Caudate nucleus (tissue), 63 donors: ENCODE measurements at places on chromosomes 4 and X.

- DNase-seq, result no peak
Observed at GRCh38 chrX:153598541-153599191, at the start of gene CCNQ. CCNQ (minus strand) TSS chrX:153599139; CDS start chrX:153599073, 66 bp downstream.

DNA sequence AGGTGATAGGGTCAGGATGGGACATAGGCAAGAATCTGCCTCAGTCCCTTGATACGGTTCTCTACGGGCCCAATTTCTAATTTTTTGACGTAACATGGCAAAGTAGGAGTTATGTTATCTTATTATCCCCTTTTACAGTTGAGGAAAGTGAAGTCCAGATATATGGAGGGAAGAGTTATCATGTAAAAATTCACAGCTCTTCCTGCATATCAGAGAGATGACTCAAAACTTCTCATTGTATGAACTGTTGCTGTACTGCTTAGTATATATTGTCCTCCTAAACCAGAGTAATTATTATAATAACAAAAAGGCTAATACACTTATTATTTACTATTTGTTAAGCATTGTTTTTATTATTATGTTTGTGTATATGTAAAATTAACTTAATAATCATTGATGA is 260.5 kb upstream of the IGFBP7 start:
- DNase-seq, result no peak

- DNase-seq, result no peak
Observed at GRCh38 chr4:176150356-176150682, 45.1 kb downstream of the SPATA4 start.

DNA sequence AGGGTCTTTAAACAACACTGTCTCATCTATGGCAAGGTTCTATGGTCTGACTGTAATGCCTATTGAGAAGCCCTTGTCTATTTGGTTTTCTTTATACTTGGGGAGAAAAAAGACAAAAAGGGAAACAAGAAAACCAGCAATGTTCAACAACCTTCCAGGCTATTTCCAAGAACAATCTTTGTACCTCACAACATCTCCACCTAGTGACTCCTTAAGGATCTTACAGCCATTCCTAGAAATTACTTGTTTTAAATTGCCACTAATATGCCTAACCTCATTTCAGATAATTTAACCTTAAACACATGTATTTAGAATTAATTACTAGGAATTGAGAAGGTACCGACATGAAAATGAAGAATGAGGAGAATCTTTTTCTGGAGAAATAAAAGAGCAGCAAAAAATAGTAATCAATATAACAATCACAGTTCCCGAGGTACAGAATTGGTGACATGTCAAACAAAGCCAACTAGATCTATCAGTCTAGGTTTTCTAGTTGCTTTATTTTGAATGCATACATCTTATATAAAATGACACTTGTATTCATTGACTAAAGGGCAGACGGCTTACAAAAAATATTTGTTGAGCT is 1.6 kb upstream of the RBM46 start:
- no peak for DNase-seq

- DNase-seq, result no peak
Observed at GRCh38 chrX:46693149-46693548, 65.8 kb downstream of the SLC9A7 start.

- DNase-seq, result no peak
Observed at GRCh38 chr4:116215622-116216021, 869.8 kb downstream of the TRAM1L1 start.

- no peak for DNase-seq
Observed at GRCh38 chr4:48133669-48134068, 381 bp downstream of the TXK start.

- DNase-seq, result no peak
Observed at GRCh38 chr4:168265327-168265726, 53.2 kb downstream of the DDX60 start.

GRCh38 chrX:39967348-39967747 is 130.4 kb downstream of the BCOR start:
- DNase-seq, result no peak

DNA sequence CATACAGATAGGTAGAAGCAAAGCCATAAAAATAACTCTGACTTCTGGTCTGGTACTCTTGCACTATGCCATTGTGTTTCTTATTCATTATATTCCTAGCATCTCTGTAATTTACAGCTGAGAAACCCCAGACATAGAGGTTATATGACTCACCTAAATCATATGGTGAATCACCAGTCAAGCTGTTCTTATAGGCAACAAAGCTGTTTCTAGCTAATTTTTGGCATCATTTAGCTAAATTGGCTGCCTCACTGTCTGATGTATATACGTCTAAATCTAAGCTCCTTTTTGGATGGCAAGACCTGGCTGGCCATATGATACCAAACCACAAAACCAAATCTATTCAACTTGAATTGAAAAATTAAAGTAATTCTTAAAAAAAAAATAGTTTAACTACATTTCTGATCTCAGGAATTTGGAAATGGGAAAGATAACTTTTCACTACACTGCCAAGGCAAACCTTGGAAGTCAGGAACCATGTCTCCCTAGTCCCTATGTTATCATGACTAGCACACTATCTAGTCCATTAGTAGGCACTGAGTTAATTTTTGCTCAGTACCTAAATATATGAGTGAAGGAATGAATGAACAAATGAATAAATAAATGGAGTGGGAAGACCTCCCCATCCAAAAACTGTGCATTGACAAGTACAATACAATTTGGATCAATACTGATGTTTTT is 41.3 kb upstream of the STAG2 start:
- DNase-seq, result no peak

- DNase-seq, result no peak
Observed at GRCh38 chr4:102218656-102219055, 126.6 kb downstream of the SLC39A8 start.

GRCh38 chrX:2397229-2398063 is 103.3 kb downstream of the DHRSX start:
- no peak for DNase-seq

DNA sequence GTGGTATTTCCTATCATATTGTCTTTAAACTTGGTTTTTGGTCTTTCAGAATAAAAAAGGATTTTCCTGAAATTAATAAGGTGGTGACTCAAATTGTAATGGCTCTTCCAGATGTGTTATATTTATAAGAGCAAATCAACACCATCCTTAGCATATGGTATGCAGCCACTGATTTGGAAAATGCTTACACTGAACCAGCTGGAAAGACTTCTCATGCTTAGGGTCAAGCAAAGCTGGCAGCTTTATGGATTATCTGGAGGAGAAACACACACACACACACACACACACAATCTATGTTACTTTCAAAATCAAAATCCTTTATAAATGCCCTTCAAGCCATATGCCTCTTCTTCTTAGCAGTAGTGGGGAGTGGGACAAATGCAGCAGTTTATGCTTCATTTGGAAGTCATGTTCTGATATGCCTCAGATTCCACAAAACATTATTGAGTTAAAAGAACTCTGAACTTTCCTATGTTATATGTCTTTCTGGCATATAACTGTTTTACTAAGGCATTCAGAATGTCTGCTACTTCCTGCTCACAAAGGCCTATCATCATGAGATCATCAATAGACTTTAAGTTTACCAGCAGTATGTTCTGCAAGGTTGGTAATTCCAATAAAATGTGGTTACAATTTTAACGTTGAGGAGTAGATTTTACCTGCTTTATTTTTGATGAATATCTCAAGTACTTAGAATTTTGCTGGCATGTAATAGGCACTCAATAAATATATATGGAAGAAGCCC is 72.9 kb upstream of the PRDM5 start:
- DNase-seq, result no peak

DNA sequence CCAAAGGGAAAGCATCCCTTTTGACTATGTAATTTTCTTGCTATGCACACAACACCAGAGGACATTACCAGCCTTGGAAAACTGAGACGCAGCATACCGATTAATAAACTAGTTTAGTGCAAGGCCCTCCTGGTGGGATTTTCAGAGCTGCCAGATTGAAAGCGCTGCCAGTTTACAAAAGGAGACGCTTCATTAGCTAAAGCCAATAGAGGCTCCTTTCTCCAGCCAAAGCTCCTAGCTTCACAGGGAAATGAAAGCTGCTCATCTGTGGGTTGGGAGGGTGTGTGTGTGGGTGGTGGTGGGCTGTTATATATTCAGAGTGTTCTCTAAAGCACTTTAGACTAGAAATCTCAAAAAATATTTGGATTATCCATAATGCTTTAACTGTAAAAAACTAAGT is 32.4 kb downstream of the SPANXN4 start:
- no peak for DNase-seq

DNA sequence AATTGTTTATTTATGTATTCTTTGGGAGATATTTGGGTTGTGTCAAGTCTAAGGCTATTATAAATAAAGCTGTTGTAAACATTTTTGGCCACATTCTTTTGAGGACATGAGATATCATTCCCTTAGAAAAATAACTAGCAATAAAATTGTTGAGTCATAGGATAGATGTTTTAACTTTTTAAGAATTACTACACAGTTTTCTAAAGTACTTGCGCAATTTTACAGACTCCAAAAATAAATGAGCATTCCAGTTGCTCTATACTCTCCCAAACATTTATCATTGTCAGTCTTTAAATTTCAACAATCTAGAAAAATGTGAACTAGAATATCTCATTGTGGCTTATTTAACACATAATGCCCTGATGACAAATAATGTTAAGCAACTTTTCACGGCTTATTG is 189.1 kb upstream of the ADGRL3 start:
- no peak for DNase-seq

DNA sequence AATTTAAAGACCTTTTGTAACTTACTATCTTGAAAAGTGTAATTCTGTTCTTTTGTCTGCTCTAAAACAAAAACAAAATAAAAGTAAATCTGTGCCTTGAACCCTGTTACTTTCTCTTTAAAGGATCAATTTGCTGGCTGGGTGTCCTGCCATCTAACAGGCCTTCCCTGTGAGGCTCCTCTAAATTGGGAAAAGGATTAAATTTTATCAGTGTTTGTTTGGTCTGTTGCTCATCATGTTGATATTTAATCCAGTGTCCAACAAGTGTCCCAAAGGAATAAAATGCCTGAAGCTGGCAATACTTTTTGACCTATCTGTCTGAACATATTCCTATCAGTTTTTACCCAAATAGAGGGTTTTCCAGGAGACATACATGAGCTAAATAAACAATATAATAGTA is 688.7 kb downstream of the IL1RAPL1 start:
- DNase-seq, result no peak

GRCh38 chr4:74376888-74377483 is 12.0 kb downstream of the EREG start:
- DNase-seq, result no peak

DNA sequence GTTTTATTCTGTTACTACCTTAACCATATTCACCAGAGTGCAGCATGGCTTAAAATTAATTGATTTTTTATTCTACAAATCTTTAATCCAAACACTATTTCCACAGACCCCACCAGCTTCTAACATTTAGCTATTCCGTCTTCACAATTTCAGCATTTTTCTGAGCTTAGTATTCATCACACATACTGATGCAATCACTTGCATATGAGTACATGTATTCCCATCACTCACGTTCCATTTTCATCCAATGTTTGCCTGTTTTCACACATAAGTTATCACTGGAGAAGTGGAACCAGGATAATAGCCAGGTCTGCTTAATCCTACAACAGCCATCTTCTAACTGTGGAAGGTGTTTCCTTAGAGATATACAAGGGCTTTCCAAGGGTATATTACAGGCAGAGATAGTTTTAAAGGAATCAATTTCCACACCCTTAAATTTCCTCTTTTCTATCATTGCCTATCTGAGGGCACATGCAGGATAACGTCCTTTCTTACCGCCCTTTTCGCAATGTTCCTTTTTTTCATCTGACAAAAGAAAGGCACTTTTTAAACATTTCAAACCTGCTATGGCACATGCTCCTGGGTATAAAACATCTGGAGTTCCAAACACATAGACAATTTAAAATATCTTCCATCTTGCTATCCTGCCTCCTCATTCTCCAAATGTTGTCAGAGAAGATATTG is 115.8 kb downstream of the CORIN start:
- no peak for DNase-seq

- no peak for DNase-seq
Observed at GRCh38 chr4:8368998-8369397, 71.5 kb downstream of the ACOX3 start.

DNA sequence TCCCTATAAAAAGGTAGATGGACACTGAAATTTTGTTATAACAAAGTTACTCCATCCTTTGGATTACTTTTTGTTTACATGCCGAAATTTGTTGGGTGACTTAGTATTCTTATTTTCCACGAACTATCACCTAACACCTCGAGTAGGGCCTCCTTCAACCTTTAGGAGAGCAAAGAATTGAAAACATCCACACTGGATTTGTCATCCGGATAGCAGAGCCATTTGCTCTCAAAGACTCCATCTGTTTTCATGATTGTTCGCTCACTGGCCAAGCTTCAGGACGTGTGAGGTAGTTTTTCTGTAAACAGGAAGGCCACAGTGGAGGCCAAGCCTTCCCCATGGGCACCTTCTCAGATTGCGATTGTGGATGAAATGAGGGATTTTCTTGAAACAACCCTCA is at the start of gene ADAD1:
Gene ADAD1 (plus strand): TSS at position 301 of the 400 bp plus-strand sequence. CDS start 1,059 bp downstream, outside the sequence.
- no peak for DNase-seq

- DNase-seq, result peak; percentile 51
Observed at GRCh38 chr4:56907489-56908205, at the start of gene REST. REST (plus strand) TSS chr4:56907900; CDS start chr4:56910639, 2,739 bp downstream.

DNA sequence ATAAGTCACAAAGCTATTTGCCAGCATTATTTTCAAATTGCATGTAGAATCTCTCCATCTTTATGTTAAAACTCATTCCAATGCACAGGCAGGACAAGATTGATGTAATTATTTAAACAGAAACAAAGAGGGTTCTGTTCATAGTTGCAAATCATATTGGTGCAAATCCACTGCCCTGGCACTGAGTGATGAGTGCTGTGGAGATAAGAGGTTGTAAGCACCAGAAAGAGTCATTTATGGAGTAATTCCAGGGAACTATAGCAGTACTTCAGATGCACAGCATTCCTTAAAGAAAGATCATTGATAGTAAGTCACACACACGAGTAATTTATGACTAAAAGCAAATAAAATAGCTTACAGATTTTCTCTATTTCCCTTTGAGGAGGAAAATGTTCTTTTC is 337.7 kb upstream of the CTSO start:
- no peak for DNase-seq

- DNase-seq, result no peak
Observed at GRCh38 chrX:2487366-2487765, 13.4 kb downstream of the DHRSX start.

DNA sequence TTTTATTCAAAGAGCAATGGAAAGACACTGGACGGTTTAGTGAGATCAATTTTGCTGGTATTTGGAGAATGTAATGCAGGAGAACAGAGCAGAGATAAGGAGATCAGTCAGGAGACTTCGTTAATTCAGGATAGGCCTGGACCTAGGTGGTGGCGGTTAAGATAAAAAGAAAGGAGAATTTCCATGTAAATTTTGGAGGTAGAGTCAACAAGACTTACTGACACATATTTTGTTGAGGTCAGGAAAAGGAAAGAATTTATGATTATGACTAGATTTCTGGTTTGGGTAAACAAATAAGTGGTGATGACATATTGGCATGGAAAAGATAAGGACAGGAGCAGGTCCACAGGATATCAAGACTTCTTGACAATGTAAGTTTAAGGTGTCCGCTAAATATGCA is 8.8 kb upstream of the AMMECR1 start:
- DNase-seq, result no peak

DNA sequence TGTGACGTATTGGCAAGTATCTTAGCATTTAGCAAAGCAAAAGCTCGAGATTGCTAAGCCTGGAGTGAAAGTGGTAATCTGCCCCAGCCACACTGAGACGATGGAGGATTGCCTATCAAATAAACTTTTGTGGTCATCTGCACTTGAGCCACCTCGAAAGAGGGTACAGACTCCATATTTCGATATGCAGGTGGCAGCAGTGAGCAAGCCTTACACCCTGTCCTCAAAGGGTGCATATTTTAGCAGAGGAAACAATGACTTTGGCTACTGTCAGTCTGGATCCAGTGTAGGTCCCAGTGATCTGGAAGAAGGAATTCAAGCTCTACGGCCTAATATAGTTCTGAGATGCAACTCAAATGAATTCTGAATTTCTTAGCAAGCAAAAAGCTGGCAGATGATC is 153.9 kb downstream of the ATG4A start:
- DNase-seq, result no peak
